A549 treated with AZD2906 at 1 μM for 4 hours (cell line): ENCODE measurements at places on chromosomes 3 and 15. TPM values are rescaled to one million over a fixed set of nuclear protein-coding genes. Genes with fewer than 3 reads are reported as not detected.

Gene TJP1
- 57.8 to 93.2 TPM (median 72.8 TPM) in 5 replicates for total RNA-seq

Gene TEX55
- total RNA-seq, result 0.08 TPM in 1 of 5 replicates, not detected in the others

Gene CHRNA5
- 29.1 to 30.2 TPM (median 29.3 TPM) in 5 replicates for total RNA-seq

Gene LRRC2
- not detected in 5 replicates for total RNA-seq

Gene ANKUB1
- total RNA-seq, result not detected in 5 replicates

Gene IMPG2
- 0.01 to 0.02 TPM (median 0.01 TPM) in 3 of 5 replicates, not detected in the others for total RNA-seq

Gene RHOV
- 2.9 to 4.4 TPM (median 3.7 TPM) in 5 replicates for total RNA-seq

Gene MUC13
- total RNA-seq, result 6.7 to 7.6 TPM (median 7.0 TPM) in 5 replicates

Gene ATP13A5
- total RNA-seq, result not detected in 5 replicates

Gene RFX7
- 8.4 to 13.3 TPM (median 12.1 TPM) in 5 replicates for total RNA-seq

Gene HHATL
- not detected in 5 replicates for total RNA-seq

Gene GCSAM
- total RNA-seq, result not detected in 5 replicates

Gene SPRED1
- total RNA-seq, result 7.0 to 8.4 TPM (median 8.0 TPM) in 5 replicates

Gene TP63
- 0.08 to 0.22 TPM (median 0.18 TPM) in 5 replicates for total RNA-seq

Gene FOXL2NB
- 0.68 to 1.1 TPM (median 0.95 TPM) in 5 replicates for total RNA-seq

Gene MST1
- total RNA-seq, result 0.81 to 2.3 TPM (median 1.6 TPM) in 5 replicates

Gene PAQR9
- 1.7 to 2.4 TPM (median 1.8 TPM) in 5 replicates for total RNA-seq

Gene TRPM1
- not detected in 5 replicates for total RNA-seq

Gene PHC3
- total RNA-seq, result 11.5 to 15.6 TPM (median 14.6 TPM) in 5 replicates

Gene SIDT1
- total RNA-seq, result 0.32 to 0.58 TPM (median 0.51 TPM) in 5 replicates

Gene AAGAB
- 56.2 to 71.4 TPM (median 60.3 TPM) in 5 replicates for total RNA-seq

Gene SLC22A14
- 0.03 to 0.05 TPM (median 0.05 TPM) in 3 of 5 replicates, not detected in the others for total RNA-seq

Gene TRH
- not detected in 5 replicates for total RNA-seq

Gene ONECUT1
- 0.10 to 0.27 TPM (median 0.21 TPM) in 5 replicates for total RNA-seq

Gene HAUS2
- 18.4 to 23.8 TPM (median 19.1 TPM) in 5 replicates for total RNA-seq
